ENCODE measurements at places on chromosomes 11 and 22.

GRCh38 chr11:57308426-57309060 is 16.2 kb downstream of the TNKS1BP1 start:
- no peak for DNase-seq

DNA sequence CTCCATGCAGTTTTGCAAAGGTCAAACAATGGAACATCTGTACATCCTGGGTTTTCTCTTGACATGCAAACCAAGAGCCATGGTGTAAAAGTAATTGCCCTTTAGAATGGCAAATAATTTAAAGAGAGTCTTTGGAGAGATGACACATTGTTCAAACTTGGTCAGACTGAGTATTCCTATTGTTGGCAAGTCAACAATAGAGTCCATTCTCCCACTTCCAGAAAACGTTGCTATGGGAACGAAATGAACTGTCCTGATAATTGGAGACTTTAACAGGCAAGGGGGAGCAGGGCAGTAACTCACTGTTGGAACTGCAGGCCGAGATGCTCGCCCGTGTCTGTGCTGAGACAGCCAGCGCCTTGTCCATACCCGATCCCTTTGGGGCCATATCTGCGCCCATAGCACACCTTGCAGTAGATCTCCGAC is 13.9 kb downstream of the CSRP3 start:
- DNase-seq, result no peak

DNA sequence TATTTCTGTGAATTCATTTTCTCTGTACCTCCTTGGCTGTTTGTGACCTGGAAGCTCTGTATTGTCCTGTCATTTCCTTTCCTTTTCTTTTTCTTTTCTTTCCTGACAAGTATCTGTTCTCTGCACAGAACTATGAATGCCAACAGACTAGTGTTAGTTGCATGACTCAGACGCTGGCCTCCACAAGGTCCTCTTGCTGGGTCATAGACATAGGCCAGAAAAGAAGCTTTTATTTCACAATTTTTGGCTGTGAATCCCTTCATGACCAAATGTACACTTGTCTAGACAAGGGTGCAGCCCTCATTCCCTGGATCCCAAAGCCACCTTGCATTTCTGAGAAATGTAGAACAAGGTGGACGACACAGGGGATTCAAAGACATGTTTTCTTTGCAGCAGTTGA is 104.1 kb upstream of the MTNR1B start:
- no peak for DNase-seq

DNA sequence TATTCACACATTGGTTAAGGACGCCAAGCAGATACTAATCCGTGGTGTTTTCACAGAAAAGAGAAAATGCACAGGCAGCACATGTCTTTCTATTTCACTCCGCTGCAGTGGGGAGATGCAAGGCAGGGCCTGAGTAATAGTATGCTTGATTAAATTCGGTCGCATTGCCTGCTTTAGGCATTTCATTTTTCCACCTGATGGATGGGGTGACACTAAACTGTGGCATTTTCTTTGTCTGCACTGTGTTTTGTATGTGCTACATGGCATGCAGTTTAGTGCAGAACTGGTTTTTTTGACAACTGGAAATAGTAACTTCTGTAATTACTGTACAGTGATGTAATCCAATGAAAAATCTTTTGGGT is 94.9 kb downstream of the SLC17A6 start:
- DNase-seq, result no peak

GRCh38 chr11:35334385-35335090 is 84.8 kb downstream of the SLC1A2 start:
- DNase-seq, result no peak

DNA sequence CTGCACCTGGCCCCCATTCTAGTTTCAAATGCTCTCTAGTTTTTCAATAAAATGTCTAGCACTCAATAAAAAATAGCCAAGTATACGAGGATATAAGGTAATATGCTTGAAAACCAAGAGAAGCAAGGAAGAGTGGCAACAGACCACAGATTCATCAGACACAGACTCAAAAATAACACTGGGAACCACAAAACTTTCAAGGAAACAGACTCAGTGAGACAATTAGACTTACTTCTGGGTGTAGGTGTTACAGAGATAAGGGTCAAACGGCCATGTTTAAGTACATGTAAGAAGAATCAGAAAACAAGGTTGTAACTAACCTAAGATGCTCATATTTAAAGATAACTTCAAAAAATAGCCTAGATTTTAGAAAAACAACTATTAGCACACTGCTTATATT is 67.0 kb downstream of the TRMU start:
- DNase-seq, result no peak

GRCh38 chr11:6012035-6012668 is 5.4 kb upstream of the OR56A4 start:
- no peak for DNase-seq

GRCh38 chr22:29353286-29353685 is 35.1 kb downstream of the AP1B1 start:
- DNase-seq, result no peak

- no peak for DNase-seq
These were observed 303.8 kb downstream of the CTTN start for GRCh38 chr11:70702040-70702648.

- DNase-seq, result no peak
These were observed 92.9 kb downstream of the SLC17A6 start for GRCh38 chr11:22431106-22431505.

DNA sequence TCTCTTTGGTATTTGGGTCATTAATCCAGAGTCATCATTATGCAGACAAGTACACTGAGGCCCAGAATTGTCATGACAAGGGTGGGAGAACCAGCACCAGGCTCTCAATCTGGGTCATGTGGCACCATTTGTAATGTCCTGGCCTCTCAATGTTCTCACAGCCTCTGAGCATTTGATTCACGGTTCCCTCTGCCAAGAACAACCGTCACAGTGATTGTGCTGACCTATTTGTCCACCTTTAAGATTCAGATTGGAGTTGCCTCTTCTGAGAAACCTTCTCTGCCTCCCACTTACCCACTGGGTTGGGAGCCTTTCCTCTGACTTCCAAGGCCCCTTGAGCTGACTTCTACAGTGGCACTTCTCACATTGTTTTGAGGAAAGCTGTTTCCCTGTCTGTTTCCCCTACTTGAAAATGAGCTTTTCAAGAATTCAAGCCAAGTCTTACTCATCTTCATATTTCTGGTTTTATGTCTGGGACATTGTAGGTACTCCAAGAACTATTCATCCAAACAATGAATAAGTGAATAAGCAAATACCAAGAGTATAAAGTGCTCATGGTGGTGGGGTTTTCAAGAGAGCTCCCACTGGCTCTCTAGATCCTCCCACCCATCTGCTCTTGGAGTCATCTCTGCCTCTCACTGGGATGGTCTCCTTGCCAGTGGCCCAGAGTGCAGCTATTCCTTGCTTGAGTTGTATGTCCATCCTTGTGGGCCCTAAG is 126.4 kb upstream of the E2F8 start:
- no peak for DNase-seq

DNA sequence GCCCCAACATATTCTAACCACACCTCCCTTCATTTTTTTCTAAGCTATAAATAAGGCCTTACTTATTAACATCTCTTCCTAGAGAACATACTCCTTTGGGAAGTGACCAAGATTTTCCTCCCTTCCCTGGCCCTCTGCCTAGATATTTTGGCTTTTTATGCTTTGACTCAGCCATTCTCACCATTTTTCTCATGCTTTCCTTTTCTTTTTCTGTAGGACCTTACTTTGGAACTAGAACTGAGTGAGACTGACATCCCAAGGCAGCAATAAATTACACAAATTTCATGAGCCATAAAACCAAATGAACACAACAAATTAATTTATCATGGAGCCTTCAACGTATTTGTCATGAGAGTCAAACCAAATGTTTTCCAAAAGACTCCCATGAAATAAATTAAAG is 142.7 kb upstream of the CTSC start:
- no peak for DNase-seq

DNA sequence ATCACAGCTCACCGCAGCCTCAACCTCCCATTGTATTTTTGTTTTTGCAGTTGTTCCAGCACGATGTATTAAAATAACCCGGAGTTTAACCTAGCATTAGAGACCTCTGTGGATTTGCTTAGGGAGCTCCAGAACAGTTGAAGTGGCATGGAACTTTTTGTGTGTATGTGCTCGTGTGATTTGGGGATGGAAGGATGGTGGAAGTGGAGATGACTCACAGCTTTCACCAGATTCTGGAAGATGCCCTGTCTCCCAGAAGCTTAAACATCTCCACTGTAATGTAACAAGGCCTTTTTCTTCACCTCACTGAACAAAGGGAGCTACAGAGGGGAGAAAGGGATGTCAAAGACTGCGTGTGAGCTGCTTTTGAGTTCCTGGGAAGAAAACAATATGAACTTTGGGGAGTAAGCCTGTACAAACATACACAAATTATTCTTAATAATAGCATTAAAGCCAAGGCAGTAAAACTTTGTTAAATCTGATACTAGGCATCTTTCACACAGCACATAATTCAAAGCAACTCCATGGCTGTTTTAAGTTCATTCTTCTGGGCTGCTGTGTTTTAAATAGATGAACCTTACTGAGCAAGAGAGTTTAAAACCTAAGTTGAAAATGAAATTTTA is 226.4 kb downstream of the ADAMTS15 start:
- no peak for DNase-seq

DNA sequence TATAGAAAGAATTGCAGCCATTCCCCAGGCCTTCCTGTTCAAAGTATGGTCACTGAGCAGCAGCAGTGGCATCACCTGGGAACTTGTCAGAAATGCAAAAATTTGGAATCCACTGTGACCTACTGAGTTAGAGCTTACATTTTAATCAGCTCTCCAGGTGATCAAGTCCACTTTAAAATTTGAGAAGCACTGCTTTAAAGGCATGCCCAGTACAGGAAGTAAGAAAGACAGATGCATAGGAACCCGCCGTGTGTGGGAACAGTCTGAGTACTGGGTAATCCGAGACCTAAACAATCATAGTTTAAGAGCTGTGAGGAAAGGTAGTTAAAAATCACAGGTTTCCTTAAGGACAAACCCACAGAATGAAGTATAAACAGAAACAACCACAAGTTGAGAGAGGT is 462.4 kb downstream of the RAB38 start:
- no peak for DNase-seq

DNA sequence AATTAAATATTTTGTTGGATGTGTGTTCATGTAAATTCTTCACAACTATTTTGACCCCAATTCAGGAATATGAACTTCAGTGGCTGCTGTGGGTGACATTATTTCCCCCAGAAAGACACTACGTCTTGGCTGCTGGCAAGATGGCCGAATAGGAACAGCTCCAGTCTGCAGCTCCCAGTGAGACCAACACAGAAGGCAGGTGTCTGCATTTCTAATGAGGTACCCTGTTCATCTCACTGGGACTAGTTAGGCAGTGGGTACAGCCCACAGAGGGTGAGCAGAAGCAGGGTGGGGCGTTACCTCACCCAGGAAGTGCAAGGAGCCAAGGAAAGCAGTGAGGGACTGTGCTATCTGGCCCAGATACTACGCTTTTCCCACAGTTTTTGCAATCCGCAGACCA is 65.3 kb downstream of the ZBTB44 start:
- no peak for DNase-seq

DNA sequence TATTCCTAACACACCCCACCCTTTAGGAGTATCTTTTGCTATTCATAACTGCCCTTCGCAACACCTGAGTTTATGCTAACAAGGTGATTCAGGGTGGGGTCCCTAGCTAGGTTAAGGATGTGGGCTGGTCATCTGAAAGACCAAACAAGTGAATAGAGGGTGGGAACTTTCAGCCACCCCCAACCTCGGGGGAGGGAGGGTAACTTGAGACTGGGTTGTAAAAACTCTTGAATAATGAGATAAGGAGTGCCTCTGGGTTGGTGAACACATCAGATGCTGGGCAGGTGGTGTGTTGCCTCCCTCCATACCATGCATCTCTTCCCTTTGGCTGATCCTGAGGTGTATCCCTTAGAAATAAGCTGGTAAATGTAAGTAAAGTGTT is 111.5 kb downstream of the SWAP70 start:
- DNase-seq, result no peak

GRCh38 chr11:85886089-85887056 is 31.2 kb downstream of the CCDC83 start:
- no peak for DNase-seq

- no peak for DNase-seq
These were observed 271.1 kb downstream of the BUD13 start for GRCh38 chr11:116501728-116502127.

- peak; percentile 98 for DNase-seq
These were observed at the start of gene TRIM21 for GRCh38 chr11:4393209-4393857. Gene TRIM21, minus strand, starts transcription at chr11:4393702. Its CDS starts 3,293 bp downstream, at chr11:4390409.

DNA sequence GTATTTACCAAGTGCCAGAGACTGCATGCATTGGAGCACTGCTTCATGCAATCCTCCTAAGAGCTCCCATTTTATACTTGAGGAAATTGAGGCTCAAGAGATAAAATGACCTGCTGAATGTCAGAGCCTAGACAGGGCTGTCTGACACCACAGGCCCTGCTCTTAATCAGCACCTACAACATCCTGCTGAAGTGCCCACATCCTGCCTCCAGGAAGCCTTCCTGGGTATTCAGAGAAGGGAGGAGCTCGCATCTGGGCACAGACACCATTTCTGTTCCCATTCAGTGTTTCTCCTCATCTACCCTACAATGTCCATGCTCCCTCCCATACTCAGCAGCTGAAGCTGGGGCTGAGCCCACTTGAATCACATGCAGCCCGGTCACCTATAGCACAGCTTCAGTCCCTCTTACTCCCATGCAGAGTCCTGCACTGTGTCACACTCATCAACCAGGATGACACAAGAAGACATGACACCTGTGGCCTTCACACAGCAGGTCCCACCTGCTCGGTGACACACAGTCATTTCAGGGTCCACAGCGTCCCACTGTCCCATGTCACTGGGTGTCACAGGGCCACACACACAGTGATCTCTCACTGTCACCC is 53.1 kb downstream of the PDE2A start:
- DNase-seq, result no peak

- peak; percentile 39 for DNase-seq
These were observed 455.8 kb downstream of the MIAT start for GRCh38 chr22:27113211-27113635.

DNA sequence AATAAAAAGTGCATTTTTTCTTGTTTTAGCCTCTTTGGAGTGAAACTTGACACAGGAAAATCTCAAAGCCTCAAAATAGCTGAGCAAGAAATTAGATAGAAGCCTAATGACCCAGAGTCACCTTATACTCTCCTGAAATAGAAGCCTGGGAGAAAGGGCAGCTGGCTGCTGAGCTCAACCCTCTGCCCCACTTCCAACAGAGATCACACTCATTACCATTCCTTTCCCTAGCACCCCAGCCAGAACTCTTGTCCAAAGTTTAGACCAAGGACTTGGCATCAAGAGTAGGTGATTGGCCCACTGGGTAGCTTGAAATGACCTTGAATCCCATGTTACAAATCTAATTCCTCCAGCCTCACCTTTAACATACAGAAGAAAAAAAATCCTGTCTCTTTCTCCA is 62.7 kb upstream of the AMOTL1 start:
- DNase-seq, result no peak

- DNase-seq, result no peak
These were observed 1.3 kb upstream of the LIMK2 start for GRCh38 chr22:31210556-31211421.
